ENCODE measurements at places on chromosomes 5 and 9.

DNA sequence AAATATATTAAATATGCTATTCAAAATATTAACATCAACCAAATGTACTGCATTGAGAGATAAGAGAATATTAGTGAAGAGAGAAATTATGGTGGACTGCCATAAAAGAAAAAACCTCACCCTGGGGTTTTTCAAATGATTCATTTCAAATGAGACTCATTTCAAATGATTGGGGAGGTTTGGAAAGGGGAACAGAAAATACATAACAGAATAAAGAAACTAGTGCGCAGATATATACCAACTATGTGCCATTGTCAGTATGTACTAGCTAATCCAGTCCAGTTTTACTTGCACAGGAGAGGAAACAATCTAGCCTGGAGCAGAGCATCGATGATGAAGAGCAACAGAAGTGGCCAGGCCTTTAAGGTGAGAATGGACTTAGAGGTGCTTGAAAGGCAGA is 651.6 kb upstream of the RORB start:
- DNase-seq: no peak

DNA sequence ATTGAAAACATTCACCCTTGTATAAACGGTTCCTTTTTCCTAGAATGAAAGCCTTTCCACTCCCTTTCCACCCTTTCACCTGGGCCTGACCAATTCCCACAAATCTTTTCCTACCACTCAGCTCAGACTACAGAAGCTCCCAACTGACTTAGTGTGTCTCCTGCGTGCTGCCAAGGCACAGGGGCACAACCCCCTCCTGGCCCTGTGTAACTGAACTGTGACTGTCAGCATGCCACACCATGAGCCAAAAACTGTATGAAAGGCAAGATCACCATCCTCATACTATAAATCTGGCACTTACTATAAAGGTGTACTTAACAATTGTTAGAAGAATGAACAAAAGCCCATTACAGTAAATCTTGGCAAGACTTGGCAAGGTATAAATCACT is 11.5 kb downstream of the NOL8 start:
- DNase-seq: no peak

DNA sequence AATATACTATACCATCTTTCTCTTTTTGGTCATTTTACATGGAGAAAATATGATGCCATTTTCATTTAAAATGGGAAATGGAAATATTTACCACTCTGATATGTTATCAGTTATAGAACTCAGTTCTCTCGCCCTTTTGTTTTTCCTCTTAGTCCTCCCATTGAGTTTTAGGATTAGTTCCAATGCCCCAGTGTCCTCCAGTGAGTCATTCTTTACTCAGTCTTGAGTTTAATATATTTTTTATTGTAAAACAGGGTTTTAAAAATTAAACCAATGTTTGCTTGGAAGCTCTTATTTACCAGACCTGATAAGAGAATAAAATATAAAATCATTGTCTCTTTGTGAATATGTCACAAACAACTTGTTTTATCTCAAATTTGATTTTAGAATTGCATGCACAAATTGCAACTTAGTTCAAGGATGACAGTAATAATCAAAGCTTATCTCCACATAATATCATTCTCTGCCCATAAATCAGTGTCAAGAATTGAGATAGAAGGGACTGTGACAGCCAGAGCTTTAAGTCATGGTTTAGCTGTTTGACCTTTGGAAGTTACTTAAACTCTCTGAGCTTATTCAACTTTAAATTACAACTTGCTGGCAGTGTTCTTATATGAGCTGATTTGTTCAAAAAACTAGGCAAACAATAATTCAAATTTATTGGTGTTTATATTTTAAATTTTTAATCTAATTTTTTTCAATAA is 166.4 kb downstream of the PAM start:
- DNase-seq: no peak

DNA sequence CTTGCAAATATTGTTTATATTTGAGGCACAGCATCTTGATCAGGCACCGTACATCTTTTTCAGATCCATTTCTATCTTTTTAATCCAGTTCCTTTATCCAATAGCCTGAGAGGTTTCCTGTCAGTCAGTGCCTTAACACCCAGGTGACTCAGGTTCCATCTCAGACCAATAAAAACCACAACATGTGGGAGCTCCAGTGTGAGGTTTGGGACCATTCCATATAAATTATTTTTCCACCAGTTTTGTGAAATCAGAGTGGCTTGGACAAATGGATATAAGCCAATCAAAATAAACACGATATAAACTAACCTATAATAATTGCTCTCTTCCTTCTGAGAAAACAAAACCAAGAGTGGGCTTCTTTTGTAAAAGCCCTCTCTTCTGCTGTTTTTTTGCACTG is 351.3 kb downstream of the NTRK2 start:
- no peak for DNase-seq
